Fibroblast of lung (primary cell): ENCODE measurements at places on chromosomes 6 and 20.
A peak's percentile ranks its signal among the peaks of the same experiment; 100 is the strongest.

GRCh38 chr6:157143890-157144798 is 179.2 kb downstream of the TMEM242 start:
- DNase-seq = peak; percentile 59

DNA sequence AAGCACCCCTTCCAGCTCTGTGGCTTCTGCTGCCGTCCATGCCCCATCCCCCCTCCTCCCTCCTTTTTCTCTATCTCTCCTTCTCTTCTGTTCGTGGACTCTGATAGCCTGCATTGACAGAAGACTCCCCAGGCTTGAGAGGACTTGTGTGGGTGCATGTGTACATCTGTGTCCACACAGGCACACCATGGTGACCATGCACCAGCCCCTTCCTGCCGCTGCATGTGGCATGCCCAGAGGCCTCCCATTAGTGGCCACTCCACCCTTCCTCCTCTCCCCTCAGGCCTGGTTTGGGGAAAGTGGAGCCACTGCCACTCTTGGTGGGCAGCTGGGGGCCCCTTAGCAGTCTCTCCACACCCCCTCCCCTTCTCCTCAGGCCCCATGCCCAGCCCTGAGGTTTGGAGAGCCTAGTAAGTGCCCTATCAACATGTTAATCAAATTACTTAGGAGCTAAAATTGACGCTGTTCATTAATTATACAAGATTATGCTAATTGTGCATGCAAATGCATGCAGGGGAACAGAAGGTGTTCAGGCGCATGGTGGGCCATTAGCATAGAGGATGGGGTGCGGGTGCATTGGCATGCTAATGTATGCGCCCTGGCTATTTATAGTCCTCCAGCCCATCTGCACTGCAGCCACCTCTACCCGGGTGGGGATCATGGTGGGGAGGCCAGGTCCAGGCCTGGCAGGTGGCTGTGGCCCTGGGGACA is 45.9 kb downstream of the EBF4 start:
- no peak for DNase-seq

- DNase-seq = no peak
Observed at GRCh38 chr20:44941120-44941691, 19.0 kb downstream of the TOMM34 start.

DNA sequence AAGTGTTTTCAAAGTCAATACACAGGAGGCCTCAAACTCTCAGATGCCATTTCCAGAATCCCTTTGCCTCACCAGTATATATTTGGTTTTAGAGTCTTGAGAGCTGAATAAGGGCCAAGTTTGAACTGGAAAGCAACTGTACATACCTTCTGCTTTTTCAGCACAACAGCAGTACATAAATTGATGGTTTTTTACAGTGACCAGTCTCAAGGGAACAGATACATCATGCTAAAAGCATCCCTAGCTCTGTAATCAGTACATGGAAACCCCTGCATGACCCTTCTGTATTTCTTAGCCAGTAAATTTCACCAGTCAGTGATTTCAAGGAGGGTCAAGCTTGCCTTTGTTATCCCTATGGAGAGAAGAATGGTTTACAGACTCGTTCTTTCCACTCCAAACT is 40.6 kb upstream of the ECHDC1 start:
- DNase-seq = peak; percentile 69

DNA sequence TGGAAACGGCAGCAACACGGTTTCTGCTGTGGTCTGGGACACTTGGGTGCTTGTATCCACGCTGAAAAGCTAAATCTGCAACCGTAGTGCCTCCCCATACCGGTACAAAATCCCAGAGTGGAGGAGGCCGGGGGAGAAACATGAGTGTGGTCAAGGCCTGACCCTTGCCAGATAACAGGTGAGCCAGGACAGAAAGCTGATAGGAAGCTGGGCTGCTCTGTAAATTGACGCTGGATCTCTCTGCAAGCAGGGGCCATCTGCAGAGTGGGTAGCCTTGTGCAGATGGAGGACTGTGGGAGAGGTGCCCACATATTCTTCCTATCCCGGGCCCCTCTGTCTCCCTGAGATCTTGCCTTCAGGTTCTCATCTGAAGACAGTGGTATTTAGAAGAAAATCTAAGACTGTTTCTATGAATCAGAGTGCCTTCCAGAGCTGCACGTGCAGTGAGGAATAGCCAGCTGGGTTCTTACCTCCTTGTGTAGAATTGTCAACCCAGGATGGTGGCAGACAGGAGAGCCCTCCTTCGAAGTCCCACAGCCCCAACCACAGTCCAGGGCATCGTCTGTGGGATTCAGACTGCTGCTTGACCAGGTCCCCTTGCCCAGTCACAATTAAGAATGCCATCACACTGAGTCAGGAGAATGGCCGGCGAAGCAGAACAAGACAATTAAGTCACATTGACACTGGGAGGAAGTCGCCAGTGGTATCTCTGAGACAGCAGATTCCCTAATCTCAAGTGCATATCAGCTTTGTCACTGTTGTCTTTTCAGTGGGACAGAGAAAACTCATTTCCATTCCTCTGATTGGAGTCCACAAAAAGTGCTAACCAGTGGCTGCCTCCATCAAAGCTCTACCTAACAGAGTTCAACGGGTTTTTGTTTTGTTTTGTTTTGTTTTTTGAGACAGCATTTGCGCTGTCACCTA is 100.0 kb upstream of the RIPOR2 start:
- no peak for DNase-seq

DNA sequence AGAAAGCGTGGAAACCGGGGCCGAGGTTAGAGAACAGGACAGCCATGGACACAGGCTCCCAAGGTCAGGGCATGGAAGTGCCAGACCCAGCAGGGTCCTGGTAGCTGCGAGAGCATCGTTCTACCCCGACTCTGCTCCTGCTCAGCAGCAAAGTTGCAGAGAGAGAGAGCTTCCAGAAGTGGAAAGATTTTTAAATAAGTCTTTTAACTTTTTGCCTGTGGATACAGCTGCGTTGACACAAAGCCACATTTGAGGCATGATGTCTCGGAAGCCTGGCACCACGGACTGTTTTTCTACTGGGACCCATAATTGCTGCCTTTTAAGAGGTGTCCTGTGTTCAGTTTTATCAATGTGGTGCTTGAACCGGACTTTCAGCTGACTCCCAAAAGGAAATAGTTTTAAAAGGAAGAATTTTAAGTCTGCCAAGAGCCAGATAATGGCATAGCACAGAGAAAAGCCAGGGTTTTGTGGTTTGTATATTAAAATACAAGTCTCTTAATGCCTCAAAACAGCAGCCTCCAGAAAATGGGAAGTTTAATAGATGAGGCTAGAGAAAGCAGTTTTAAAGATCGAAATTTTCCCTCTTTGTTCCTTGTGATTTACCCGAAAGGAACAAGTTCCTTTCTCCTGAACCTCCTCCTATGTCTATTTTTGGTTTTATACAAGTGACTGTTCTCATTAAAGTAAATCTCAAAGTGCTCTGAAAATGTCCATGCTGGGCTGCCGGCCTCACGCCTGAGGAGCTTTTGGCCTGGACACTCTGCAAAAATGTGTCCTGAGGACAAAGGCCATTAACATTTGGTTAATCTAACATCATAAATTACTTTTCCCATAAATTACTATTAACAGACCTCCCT is 91.5 kb downstream of the RIN2 start:
- DNase-seq = peak; percentile 55

- DNase-seq = no peak
Observed at GRCh38 chr6:159973406-159973805, 4.5 kb downstream of the IGF2R start.

DNA sequence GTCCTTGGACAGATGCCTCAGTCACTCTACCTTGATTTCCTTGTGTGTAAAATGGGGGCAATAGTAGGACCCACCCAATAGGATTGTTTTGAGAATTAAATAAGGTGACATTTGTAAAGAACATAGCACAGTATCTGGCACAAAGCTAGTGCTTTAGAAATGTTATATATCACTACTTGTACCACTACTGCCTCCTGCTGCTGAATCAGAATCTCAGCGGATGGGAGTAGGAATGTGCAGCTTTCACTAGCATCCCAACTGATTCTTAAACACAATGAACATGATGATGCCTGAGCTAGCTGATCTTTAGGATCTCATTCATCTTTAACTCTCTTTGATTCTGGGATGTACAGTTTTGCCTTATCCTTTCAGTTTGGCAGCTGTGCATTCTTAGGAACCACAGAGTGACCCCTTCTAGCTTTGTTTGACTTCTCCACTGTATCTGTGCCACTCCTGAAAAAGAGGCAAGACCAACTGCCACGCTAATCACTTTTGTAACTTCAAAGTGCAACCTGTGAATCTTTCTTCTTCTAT is 7.2 kb downstream of the PBOV1 start:
- DNase-seq = no peak
